Epithelial cell of umbilical artery (primary cell): ENCODE measurements at places on chromosomes 1 and 21. TPM values are rescaled to one million over a fixed set of nuclear protein-coding genes. Genes with fewer than 3 reads are reported as not detected.

The KPRP gene
- total RNA-seq: not detected in 2 replicates

The ACP6 gene
- total RNA-seq: 4.3 and 5.8 TPM in 2 replicates

The SLC19A2 gene
- total RNA-seq: 11.4 and 12.0 TPM in 2 replicates

The MAGI3 gene
- 9.7 and 10.1 TPM in 2 replicates for total RNA-seq
